Nephron progenitor cell (in vitro differentiated cells): ENCODE measurements at places on chromosomes 7 and 10.
A peak's percentile ranks its signal among the peaks of the same experiment; 100 is the strongest.

DNA sequence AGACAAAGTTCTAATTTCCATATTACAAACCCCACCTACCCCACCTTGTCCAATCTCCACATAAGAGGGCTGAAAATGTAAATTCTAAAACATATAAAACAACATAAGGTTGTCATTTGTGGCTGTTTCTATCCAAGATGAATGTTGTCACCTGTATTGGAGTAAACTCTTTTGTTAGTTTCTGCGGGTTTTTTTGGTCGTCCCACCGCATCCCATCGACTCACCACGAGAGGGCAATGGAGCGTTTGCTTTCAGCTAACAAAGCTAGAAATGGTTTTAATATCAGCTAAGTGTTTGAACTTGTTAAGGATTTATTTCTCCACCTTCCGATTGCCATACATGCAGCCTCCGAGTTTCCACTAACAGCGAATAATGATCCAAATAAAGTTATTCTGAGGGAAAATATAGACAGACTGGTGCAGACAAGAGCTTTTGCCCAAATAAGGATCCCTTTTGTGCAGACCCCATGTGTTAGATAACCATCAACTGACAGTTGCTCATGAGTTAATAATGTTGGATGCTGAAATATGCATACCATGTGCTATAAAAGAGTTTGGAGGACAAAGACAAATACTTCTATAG lies 137.2 kb downstream of the ARID5B start:
- peaks cover 5% of the 10 kb centered on the region for H3K36me3 ChIP-seq
- peak; percentile 48 for DNase-seq
- H3K4me3 ChIP-seq: peak overlapping the region; percentile 41

DNA sequence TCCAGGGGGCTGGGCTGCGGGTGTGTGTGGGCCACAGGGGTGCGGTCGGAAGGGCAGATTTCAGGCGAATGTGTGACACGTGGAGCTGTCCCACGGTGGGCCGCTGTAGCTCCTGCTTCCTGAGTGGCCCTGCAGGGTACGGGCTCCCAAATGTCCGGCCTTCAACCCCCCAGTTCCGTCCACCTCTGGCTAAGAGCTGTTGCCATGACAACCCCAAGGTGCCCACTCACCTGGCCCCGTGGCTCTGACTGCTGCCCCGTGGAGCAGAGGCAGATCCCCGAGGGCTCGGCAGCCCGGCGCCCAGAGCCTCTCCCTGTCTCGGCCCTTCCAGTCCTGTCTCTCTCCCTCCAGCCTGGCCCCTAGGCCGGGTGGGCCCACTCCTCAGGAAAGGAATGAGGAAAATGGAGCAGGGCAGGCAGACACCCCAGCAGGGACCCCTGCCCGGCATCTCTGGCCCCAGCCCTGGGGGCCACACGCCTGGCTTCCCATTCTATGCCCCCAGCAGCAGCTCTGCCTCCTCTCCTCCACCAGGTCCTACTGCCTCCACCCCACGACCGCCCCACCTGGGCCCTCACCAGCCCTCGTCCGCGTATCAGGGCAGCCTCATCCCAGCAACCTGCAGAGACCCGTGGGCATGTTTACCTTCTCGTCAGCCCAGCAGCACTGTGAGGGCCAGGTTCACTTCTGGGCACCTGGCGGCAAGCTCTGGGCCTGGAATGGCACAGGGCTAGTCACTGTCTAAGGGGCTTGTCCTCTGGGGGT lies 215.6 kb downstream of the ELFN1 start:
- DNase-seq: no peak
- H3K36me3 ChIP-seq: peaks cover 22% of the 10 kb centered on the region
- no peak overlapping the region for H3K4me3 ChIP-seq
- H3K27ac ChIP-seq: no peak overlapping the region
- H3K4me1 ChIP-seq: peaks cover 20% of the 10 kb centered on the region
- peaks cover 1% of the 10 kb centered on the region for H3K27me3 ChIP-seq

GRCh38 chr7:1103789-1104515 lies 16.0 kb downstream of the GPER1 start:
- H3K36me3 ChIP-seq: peaks cover 7% of the 10 kb centered on the region
- no peak overlapping the region for H3K27ac ChIP-seq
- peaks cover 72% of the 10 kb centered on the region for H3K4me1 ChIP-seq
- H3K27me3 ChIP-seq: no peaks in the 10 kb centered on the region

- H3K27ac ChIP-seq: no peak overlapping the region
- no peak for DNase-seq
- H3K4me3 ChIP-seq: no peak overlapping the region
- peaks cover 3% of the 10 kb centered on the region for H3K27me3 ChIP-seq
Observed at GRCh38 chr10:70588859-70589570, 13.5 kb downstream of the PRF1 start.

GRCh38 chr7:93476491-93477344 lies 97.8 kb downstream of the CALCR start:
- no peak for DNase-seq
- H3K27ac ChIP-seq: no peak overlapping the region
- H3K36me3 ChIP-seq: no peaks in the 10 kb centered on the region
- H3K4me3 ChIP-seq: no peak overlapping the region
- H3K27me3 ChIP-seq: peaks cover 8% of the 10 kb centered on the region

DNA sequence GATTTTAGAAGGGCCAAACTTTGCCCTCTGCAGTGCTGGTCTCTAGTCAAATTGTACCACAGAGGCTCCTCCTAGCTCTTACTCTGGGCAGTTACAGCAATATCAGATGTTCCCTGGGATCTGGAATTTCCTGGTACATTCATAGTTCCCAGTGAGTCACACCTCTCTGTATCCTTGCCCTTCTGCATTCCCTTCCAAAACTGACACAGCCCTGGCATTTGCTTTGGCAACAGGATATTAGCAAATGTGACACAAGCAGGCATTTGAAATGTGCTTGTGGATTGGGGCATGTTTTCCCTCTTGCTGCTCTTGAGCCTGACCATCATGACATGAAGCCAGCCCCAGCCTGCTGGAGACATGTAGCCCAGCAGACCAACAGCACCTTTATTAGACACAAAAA lies 284.7 kb upstream of the AKR1E2 start:
- no peak for DNase-seq
- no peak overlapping the region for H3K27ac ChIP-seq
- H3K36me3 ChIP-seq: no peaks in the 10 kb centered on the region
- no peaks in the 10 kb centered on the region for H3K27me3 ChIP-seq

- H3K4me1 ChIP-seq: peaks cover 79% of the 10 kb centered on the region
- H3K27ac ChIP-seq: peak overlapping the region; percentile 90
- peaks cover 2% of the 10 kb centered on the region for H3K27me3 ChIP-seq
Observed at GRCh38 chr7:2760098-2760889, 72.3 kb downstream of the AMZ1 start.
